ENCODE measurements at places on chromosomes 16 and 17.

DNA sequence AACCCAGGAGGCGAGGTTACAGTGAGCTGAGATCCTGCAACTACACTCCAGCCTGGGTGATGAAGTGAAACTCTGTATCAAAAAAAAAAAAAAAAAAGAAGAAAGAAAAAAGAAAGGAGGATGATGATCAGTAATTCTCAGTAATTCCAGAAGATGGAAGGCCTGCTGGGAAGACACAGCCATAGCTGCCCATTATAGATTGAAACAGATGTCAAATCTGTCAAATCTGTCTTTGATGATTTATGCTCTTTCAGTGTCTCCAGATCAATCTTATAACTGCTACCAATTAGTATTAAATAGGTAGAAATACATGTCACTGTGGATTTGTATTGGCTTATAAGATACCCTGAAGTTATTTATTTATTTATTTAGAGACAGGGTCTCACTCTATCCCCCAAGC, 42.9 kb upstream of the CPPED1 start:
- H3K36me3 ChIP-seq, result no peaks in the 10 kb centered on the region
- H3K4me1 ChIP-seq, result no peaks in the 10 kb centered on the region
- no peak overlapping the region for H3K4me3 ChIP-seq
- no peak overlapping the region for H3K27ac ChIP-seq

DNA sequence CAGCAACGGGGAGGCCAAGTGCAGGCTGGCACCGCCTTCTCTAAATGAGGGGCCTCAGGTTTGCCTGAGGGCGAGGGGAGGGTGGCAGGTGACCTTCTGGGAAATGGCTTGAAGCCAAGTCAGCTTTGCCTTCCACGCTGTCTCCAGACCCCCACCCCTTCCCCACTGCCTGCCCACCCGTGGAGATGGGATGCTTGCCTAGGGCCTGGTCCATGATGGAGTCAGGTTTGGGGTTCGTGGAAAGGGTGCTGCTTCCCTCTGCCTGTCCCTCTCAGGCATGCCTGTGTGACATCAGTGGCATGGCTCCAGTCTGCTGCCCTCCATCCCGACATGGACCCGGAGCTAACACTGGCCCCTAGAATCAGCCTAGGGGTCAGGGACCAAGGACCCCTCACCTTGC, 18.5 kb downstream of the NGFR start:
- H3K27ac ChIP-seq, result no peak overlapping the region
- DNase-seq, result no peak
- H3K27me3 ChIP-seq, result no peaks in the 10 kb centered on the region
- no peak overlapping the region for H3K4me3 ChIP-seq

GRCh38 chr17:22266231-22266630, 573.9 kb downstream of the KCNJ18 start:
- no peak for DNase-seq
- H3K4me3 ChIP-seq, result no peak overlapping the region

DNA sequence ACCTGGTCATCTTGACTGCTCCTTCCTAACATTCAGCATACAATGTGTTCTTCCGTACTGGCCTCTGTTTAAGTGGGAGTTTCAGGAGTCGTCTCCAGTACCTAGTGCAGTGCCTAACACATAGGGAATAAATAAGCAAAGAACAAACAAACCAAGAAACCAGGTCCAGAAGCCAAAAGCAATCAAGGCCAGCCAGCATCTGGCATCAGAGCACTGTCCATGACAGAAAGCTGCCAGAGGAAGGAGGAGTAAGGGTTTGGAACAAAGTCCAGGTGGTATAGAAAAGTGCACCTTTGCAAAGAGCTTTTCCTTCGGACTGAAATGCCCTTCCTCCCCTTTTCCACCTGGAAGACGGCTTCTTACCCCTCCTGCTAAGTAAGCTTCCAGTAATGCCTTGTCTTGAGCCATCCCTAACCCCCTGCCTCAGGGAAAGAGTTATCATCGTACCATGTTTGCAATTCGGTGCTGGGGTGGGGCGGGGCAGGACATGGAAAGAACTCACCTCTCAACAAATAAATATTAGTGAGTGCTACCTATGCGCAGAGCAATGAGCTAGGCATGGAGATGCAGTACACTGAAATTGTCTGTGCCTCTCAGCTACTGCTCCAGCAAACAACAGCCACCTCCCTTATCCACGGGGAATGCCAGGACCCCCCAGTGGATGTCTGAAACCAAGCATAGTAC, 47.6 kb downstream of the C17orf67 start:
- no peak for DNase-seq
- H3K27me3 ChIP-seq, result no peaks in the 10 kb centered on the region
- H3K4me3 ChIP-seq, result no peak overlapping the region
- H3K36me3 ChIP-seq, result no peaks in the 10 kb centered on the region
- no peak overlapping the region for H3K27ac ChIP-seq

All from neuronal stem cell (in vitro differentiated cells).